Kasumi-1 (cell line): ENCODE measurements at places on chromosomes 12 and 14.
A peak's percentile ranks its signal among the peaks of the same experiment; 100 is the strongest.

DNA sequence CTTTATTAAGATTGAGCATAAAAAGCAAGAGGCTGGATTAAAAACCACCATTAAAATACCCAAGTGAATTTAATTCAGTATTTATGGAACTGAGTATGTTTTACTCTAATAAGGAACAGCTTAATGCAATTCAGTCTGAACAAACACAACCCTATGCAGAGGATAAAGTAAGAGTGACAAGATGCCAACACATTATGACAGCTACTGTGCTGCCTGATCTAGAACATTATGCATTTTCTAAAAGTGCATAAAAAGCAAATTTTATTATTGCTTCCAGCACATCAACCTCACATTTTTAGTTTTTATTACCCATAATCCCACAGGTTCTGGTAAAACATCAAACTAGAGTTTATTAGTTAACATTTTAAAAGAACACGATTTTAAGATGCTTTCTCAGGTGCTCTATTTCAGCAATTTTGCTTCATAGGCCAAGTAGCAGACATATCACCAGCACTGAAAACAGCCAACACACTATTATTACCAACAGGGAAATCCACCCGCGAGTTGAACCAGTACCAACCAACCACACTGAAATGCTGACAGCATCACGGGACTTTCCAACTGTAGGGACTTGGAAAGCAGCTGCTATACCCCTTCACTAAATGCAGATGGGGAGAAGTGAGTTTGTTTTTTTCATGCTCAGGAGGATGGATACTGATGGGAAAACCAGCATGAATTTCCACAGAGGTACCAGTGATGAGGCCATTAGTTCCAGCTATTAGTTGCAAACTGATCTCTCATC is 372.1 kb downstream of the KCNH5 start:
- no peak for DNase-seq

DNA sequence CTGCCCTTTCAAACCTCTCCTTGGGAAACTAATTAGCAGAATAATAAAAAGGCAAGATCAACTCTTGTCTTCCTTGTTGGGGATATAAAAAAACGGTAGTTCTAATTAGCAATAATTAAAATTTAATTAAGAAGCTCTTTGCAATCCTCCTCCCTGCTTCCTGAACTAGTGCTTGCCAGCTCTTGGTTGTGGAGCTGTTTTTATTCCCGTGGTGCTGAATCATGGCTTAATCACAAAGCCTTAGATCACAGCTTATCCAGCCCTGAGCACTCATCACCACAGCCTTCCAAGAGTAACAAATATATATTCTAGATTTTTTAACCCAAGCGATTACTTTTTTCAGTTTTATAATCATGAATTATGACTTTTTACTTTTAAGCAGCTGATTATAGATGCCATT is 63.2 kb upstream of the INSM2 start:
- DNase-seq = peak; percentile 59

DNA sequence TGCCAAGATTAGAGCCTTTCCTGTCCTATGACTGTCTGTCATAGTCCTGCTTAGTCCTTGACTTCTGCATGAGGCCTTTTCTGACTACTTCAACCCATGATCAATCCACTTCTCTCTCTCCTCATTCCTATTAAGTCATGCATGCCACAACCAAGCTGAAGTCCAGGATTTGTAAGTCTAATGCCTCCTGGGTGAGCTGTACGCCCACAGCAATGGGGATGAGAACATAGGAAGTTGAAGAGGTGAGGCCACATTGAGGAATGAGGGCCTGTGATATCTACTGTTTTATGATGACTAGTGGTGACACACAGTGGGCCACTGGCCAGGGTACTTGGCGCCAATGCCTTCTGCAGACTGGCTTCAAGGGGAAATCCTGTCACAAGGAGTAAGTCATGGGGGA is 994.1 kb upstream of the TMEM132C start:
- no peak for DNase-seq

DNA sequence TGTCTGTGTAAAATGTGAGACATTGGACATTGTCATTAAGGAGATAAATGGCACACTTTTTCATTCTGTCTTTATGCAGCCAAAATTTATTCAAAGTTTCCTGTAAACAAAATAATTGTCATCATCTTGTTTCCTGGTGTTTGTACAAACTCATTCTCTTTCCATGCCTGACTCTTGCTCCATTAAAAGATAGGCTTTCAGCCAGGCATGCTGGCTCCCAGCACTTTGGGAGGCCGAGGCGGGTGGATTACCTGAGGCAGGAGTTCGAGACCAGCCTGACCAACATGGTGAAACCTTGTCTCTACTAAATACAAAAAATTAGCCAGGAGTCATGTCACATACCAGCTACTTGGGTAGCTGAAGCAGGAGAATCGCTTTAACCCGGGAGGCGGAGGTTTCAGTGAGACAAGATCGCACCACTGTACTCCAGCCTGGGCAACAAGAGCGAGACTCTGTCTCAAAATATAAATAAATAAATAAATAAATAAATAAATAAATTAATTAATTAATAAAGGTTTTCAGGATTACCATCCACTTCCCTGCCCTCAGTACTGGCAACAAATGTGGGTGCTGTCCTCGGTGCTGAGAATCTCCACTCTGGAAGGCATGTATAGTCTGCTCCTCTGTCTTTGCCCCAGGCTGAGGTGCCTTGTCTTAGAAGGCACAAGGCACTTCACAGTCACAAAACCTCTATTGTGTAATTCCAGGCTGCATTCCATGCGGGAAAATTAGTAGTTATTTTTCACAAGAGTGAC is 83.2 kb downstream of the PAH start:
- peak; percentile 6 for DNase-seq

- no peak for DNase-seq
Observed at GRCh38 chr12:103901518-103902173, 28.6 kb upstream of the HSP90B1 start.
